Right lobe of liver (tissue), 6 donors: ENCODE measurements at places on chromosomes 13 and 19. TPM values are rescaled to one million over a fixed set of nuclear protein-coding genes. Genes with fewer than 3 reads are reported as not detected.

The FCGBP gene
- 31.6 TPM for total RNA-seq

- peak; percentile 78 for DNase-seq
These were observed at the start of gene ARHGEF1 for GRCh38 chr19:41882568-41883462. ARHGEF1 (plus strand) TSS chr19:41883184; CDS start chr19:41888083, 4,899 bp downstream.

GRCh38 chr19:41096353-41096752 is 8.1 kb downstream of the CYP2A13 start:
- DNase-seq: no peak

DNA sequence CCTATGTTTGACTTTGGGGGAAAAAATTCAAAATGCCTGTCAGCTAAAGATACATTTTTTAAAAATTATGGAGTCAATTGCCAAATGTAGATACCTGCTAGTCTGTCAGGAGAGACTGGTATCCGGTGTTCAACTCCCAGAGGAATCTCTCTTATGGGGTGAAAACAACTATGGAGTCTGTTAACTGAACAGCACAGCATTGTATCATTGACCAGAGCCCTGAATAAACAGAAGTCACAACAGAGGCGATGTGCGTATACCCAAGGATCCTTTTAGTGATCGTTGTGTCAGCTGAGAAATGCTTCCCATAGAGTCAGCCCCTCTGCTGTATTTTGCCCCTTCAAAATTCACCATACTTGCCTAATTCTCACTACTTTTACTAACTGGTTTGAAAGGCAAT is 257.3 kb downstream of the GPC5 start:
- no peak for DNase-seq

DNA sequence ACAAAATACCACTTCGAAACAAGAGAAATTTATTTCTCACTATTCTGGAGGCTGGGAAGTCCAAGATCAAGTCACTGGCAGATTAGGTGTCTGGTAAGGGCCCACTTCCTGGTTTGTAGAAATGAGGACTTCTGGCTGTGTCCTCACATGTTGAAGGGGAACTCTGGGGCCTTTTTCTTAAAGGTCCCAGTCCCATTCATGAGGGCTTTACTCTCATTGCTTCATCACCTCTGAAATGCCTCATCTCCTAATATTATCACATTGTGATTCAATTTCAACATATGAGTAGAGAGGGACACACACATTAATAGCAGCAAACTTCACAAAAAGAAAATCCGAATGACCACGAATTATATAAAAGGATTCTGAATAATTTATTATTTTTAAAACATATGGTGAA is 21.6 kb upstream of the SIGLEC14 start:
- no peak for DNase-seq

- no peak for DNase-seq
These were observed 192.6 kb downstream of the MAB21L1 start for GRCh38 chr13:35283856-35284255.
